ENCODE measurements at places on chromosomes 16 and 17.

GRCh38 chr17:57809879-57810278 is 40.0 kb downstream of the MRPS23 start:
- DNase-seq = no peak

GRCh38 chr16:58243528-58244004 is 45.7 kb upstream of the CSNK2A2 start:
- DNase-seq = no peak

GRCh38 chr17:6356562-6356961 is 78.4 kb downstream of the AIPL1 start:
- no peak for DNase-seq

- DNase-seq = peak; percentile 20
Observed at GRCh38 chr17:15431196-15431595, 36.2 kb downstream of the CDRT4 start.

GRCh38 chr17:39513309-39513708 is 52.0 kb downstream of the CDK12 start:
- DNase-seq = no peak

GRCh38 chr17:14205992-14206461 is 30.6 kb downstream of the CDRT15 start:
- peak; percentile 58 for DNase-seq

- peak; percentile 75 for DNase-seq
Observed at GRCh38 chr17:77491921-77492445, 351.2 kb downstream of the SEC14L1 start.

DNA sequence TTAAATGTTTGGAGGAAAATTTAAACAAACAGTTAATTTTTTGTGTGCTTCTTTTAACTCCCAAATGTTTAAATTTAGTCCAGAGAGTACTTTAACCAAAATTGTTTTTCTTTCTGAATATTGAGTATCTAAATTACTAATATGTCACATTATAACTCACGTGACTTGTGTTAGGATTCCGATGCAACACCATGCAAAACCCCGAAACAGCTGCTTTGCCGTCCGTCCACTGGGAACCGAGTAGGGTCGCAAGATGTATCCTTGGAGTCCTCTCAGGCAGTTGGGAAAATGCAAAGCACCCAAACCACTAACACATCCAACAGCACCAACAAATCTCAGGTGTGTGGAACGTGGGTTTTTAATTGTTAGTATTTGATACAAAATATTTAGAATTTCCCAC is 38.7 kb upstream of the ADCY7 start:
- no peak for DNase-seq

DNA sequence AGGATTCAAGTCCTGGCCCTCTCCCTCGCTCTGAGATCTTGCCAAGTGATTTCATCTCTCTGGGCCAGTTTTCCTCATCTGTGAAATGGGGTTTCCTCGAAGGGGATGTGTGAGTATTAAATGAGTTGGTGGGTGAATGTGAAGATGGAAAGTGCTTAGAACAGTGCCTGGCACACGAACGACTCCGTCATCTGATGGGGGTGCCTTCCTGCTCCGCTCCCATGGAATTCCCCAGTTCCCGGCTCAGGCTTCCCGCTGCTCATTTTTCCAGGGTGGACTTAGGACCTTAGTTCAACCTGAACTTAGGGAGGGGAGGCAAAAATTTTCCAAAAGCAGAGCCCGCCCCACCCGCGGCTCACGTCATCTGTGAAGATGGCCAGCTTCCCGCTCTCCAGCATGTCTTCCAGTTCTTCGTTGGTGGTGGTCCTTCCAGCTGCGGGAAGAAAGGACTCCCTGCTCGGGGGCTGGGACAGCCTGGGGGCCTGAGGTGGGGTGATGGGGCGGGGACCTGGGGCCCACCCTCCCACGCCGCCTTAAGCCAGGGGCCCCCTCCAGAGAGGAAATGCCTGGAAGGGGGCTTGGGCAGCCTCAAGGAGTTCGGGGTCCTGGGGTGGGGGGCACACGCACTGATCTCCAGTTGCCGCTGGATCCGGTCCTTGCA is 11.4 kb downstream of the HSD3B7 start:
- DNase-seq = no peak

DNA sequence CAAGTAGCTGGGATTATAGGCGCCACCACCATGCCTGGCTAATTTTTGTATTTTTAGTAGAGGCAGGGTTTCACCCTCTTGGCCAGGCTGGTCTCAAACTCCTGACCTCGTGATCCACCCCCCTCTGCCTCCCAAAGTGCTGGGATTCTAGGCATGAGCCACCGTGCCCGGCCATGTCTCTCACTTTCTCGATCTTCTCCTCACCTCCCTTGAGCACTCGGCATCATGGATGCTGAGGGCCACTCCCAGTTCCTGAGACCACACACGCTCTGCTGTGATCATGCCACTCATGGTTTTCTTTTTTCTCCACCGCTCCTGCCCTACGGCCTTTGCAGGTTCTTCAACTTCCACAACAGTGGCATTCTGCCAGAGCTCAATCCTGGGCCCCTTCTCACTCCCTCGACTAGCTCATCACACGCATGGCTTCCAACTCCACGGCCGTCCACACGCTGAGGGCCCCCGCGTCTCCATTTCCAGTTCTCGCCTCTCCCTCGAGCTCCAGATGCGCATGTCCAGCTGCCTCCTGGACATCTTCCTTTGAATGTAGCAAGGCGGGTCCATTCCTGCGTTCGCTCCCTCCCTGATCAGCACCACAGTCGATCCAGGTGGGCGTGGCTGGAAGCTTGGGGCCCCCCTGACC is 5.5 kb upstream of the NCBP3 start:
- no peak for DNase-seq

DNA sequence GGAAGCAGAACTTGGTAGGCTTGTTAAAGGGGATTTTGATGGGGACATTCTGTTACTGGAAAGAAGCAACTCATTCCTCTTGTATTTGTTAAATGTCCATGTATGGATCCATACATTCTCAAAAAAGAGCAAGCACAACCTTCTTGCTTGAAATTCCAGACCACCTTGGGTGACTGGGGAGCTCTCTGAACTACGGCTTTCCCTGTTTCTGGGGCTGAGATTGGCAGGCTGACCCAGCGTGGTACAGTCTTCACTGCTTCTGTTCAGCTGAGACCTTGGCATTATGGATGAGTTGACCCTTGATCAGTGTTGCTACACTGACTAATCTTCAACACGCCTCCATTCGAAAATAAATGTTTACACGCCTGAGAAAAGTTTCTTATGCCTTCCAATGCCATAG is 38.5 kb downstream of the DNAH9 start:
- no peak for DNase-seq

DNA sequence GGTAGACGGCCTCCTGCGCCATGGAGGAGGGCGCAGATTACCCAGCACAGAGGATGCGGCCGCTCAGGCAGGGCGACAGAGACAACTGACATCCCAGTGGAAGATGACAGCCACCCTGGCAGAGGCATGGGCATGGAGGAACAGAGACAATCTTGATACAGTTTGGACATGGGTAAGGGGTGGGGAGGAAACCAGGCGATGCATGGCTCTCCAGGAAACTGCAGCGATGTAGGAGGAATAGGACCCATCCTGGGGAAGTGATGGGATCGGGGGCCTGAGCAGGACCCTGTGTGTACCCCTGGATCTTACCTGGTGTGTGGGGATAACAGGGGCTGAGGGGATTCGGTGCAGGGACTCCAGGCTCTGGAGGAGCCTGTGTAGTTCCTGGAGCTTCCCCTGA is 4.6 kb downstream of the OSBPL7 start:
- DNase-seq = no peak
